Daoy (cell line): ENCODE measurements at places on chromosomes 2 and 18.

GRCh38 chr2:142222715-142223114 lies 91.9 kb upstream of the LRP1B start:
- no peak for DNase-seq

- DNase-seq: no peak
Observed at GRCh38 chr2:1754461-1755170, 10.3 kb upstream of the PXDN start.

GRCh38 chr2:236614551-236614950 lies 44.9 kb downstream of the ACKR3 start:
- no peak for DNase-seq

DNA sequence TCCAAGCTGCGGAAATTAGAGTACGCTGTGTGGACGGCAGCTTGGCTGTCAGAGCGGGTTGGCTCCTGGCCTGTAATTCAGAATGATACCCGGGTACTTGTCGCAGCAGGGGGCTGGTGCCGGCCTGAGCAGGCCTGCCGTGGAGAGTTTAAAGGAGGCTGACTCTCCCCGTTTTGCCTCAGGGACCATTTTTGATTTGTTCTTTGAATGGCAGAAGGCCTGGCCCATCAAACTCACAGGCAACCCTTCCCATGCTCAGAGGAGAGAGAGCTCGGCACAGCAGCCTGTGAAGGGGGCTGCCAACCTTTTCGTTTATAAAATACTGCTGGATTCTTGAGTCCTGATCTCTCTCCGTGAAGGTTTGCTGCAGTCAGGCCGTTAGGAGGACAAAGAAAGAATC lies 151.3 kb downstream of the KLHL29 start:
- no peak for DNase-seq

DNA sequence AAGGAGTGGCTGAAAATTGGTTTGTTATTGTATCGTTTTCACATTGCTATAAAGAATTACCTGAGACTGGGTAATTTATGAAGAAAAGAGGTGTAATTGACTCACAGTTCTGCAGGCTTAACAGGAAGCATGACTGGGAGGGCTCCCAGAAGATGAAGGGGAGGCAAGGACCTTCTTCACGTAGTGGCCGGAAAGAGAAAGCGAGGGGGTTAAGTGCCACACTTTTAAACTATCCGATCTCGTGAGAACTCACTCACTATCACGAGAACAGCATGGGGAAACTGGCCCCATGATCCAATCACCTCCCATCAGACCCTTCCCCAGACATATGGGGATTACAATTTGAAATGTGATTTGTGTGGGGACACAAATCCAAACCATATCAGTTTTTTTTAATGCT lies 81.6 kb downstream of the FBXO15 start:
- DNase-seq: no peak

DNA sequence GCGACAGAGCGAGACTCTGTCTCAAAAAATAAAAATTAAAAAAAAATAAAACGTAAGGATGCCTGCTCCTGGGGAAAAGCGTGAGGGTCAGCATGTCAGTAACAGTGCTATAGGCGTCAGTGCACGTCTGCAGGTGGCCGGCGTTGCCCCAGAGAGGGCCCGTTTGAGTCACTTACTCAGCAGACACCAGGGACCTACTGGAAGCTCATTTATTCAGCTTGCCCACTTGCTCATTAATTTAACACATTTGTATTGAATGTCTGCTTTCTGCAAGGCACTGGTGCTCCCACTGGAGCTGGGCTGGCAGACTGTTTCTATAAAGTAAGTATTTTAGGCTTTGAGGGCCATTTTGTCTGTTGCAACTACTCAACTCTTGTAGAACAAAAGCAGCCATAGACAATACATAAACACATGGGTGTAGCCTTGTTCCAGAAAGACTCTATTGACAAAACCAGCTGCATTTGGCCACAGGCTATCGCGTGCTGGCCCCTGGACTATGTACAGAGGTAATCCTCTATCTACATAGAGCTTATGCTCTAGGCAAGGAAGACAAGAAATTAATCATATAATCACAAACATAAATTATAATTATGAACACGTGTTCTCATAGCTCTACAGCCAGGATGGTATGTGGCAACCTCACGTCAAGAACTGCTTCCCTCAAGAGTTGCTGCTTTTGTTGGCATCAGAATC lies 73.2 kb downstream of the KLHL29 start:
- DNase-seq: no peak

GRCh38 chr2:55856936-55857335 lies 66.6 kb downstream of the EFEMP1 start:
- no peak for DNase-seq

DNA sequence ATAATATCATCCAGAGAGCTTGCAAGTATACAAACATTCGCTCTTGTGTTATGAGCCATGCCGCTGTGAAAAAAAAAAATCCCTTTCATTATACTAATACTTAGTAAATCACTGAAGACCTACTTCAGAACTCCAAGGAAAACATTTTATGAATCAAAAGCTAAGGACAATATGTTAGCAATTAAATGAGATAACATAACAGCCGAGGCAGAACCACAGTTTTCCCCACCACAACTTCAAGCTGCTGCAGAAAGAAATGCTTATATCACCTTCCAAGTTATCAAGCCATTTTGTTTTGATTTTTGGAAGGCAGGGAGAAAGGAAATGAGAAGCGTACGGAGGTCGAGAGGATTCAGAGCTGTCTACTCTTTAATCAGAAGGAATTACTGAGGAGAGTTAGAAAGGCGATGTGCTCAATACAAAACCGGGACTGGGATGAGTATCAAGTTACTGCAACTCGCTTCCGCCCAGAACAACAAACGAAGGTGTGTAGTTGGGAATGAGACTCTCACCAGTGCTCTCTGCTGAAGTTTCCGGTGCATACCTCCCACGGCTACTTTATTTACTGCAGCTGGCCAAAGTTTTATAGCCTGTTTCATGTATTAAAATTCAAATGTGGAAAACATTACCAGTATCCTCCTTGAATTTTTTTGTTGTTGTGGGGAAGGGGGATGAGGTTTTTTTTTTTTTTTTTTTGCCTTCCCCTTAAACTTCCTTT lies 292.2 kb upstream of the CCDC68 start:
- no peak for DNase-seq
